ENCODE measurements at places on chromosomes 5 and 9. TPM values are rescaled to one million over a fixed set of nuclear protein-coding genes. Genes with fewer than 3 reads are reported as not detected.

GRCh38 chr5:81134066-81134465, 99.1 kb upstream of the CKMT2 start:
- DNase-seq: no peak

DNA sequence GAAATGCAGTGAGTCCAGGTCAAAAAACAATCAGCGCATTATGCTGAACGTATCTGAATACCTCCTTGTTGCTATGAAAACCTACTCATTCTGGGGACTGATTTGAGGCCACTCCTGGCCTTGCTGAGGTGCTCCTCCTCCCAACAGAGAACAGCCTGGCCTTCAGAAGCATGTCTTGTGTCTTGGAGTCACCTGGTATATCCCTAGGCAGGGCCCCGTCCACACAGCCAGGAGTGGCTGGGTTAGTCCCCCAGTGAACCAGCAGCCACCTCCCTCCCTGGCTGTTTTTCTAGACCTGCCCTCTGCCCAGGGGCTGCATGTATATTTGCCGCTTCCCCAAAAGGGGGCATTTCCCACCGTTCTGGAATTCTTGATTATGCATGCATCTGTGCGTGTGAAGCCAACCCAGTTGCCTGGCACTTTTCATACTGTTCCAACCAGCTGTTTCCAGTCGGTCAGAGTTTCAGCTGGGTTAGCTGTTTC, 99.2 kb upstream of the SPATA31C2 start:
- no peak for DNase-seq

DNA sequence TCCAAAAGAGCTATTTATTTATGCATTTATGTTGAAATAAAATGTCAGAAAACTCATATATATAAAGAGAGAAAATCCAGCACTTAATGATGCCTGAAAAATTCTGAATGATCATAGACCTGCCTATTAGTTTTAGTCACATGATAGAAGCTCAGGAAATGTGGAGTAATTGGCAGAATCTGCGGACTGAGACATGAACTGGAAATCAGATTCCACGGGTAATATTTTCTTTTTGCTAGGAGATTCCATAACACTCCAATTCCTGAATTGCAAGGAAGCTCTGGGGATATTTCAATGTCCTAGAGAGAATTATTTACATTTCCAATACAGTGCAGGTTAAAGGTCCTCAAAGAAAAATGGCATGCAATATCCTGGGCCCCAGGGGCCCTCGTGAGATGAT, 778.8 kb downstream of the SEMA5A start:
- DNase-seq: no peak

GRCh38 chr9:26375448-26375847, 517.2 kb downstream of the CAAP1 start:
- DNase-seq: no peak

- DNase-seq: no peak
Observed at GRCh38 chr9:128251732-128252100, 24.1 kb downstream of the GOLGA2 start.

- DNase-seq: no peak
Observed at GRCh38 chr5:43631182-43631910, 28.4 kb downstream of the NNT start.

Gene ADAMTS16
- total RNA-seq: under 0.01 TPM

DNA sequence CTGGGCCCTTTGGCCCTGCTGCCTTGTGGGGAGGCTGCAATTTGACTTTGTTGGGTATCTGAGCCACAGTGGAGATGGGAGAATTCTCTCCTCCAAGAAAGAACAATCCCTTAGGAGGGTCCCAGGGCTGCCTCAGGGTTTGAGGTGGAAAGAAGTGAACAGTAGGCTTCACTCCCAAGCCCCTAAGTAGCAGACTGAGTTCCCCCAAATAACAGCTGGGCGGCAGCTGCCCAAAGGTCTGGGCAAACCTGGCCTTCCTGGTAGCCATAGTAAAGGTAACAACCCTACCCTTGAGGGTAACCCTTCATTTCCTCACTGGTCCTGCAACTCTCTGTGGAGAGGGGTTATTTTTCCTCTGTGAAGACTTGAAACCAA, 746 bp downstream of the RGS3 start:
- no peak for DNase-seq

- DNase-seq: no peak
Observed at GRCh38 chr5:38997591-38997990, 76.6 kb downstream of the RICTOR start.

DNA sequence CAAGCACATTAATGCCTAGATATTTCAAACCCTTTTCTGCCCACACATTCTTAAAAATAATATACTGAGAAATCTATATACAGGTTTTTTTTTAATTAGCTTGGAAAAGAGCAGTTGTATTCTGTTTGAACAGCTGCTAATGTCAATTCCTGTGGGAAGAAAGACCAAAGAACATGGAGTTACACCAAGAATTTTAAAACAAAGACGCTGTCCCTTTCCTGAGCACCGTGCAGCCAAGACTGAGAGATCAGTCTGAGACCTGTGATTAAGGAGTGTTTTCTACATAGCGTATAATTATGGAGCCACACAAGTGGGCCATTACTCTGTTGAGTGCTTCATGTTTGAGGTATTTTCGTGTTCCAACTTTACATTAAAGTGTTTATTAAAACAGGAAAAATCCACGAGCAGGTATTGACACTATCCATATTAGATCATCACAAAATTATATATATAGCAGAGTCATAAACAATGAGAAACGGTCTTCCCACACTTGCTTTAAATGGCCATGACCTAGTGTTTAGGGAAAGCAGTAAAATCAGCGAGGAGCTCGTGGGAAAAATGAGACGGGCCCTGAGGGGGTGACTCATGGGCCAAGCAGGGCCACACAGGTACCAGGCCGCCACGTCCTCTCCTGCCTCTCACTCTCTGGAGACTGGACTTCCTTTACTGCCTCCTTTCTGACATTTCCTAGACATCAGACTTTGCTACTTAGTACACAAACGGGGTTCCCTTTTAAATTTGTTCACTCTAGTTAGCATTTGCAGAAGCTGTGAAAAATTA, 153.1 kb upstream of the OTULINL start:
- DNase-seq: no peak

DNA sequence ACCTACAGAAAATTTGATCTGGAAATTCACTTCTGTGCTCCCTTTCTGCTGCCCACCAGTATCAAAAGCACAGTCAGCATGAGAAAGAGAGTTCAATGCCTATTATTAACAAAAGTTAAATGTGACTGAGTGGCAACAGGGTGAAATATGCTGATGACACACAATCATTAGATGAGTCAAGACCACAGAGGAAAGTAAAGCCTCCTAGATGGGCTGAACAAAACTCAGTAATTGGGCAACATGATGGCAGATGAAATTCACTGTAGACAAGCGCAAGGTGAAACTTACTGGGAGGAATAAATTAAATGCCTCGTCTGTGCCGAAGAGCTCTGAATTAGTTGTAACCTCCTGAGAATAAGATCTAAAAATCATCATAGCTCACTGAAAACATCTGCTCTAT, 752.8 kb downstream of the IRX1 start:
- DNase-seq: no peak

Gene SLC4A9
- not detected for total RNA-seq

DNA sequence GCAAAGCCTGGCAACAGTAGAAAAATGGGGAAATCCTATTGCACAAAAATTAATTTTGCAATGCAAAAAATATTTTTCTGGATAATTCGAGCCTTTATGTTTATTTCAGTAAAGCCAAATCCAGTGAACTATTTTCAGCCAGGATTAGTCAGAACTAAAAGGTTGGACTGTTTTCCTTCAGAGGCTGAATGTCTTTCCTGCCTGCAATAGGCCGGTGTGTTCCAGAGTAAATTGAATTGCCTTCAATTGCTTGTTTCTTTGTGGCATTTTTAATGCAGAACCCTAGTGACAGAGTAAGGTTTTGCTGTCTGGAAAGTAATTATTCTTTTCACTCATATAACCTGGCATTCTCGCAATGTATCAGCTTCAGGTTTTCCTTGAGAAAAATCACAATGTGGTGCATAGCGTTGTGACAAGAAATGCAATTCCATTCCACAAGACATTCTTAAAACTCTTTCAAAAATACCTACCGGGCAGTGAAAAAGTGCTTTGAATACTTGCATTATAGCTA, 183.7 kb downstream of the GLIS3 start:
- DNase-seq: no peak

Gene LEAP2
- total RNA-seq: 0.35 TPM

Gene CDC20B
- total RNA-seq: not detected

All from epithelial cell of proximal tubule (primary cell).